ENCODE measurements at places on chromosomes 3 and 15. TPM values are rescaled to one million over a fixed set of nuclear protein-coding genes. Genes with fewer than 3 reads are reported as not detected.

Gene BSN
- polyA plus RNA-seq, result 0.08 TPM

Gene GOLGA6A
- not detected for polyA plus RNA-seq

Gene MED12L
- polyA plus RNA-seq, result 0.06 TPM

Gene SNRPA1
- 59.9 TPM for polyA plus RNA-seq

Gene SCN5A
- 0.18 TPM for polyA plus RNA-seq

Gene ATP13A5
- polyA plus RNA-seq, result not detected

Gene ARPP21
- polyA plus RNA-seq, result 1.6 TPM

Gene EFCC1
- polyA plus RNA-seq, result not detected

Gene SLC12A8
- polyA plus RNA-seq, result 13.2 TPM

Gene DGKG
- polyA plus RNA-seq, result 0.12 TPM
